ENCODE measurements at places on chromosomes 16 and 17. TPM values are rescaled to one million over a fixed set of nuclear protein-coding genes. Genes with fewer than 3 reads are reported as not detected.

The INPP5K gene
- total RNA-seq = 78.1 TPM

The HS3ST4 gene
- not detected for total RNA-seq

The TAT gene
- not detected for total RNA-seq

The SMIM5 gene
- 6.4 TPM for total RNA-seq

The CRYM gene
- 91.1 TPM for total RNA-seq

The SLC35G6 gene
- not detected for total RNA-seq

The COQ7 gene
- total RNA-seq = 19.6 TPM

The ITPRIPL2 gene
- total RNA-seq = 40.2 TPM

The TK2 gene
- total RNA-seq = 24.5 TPM

The ASGR1 gene
- total RNA-seq = 1.6 TPM

The KCNJ2 gene
- total RNA-seq = 10.7 TPM

The ENKD1 gene
- 12.3 TPM for total RNA-seq

The GPR142 gene
- not detected for total RNA-seq

The ZSCAN10 gene
- not detected for total RNA-seq

The SLC16A11 gene
- total RNA-seq = 3.4 TPM

The RNF43 gene
- 4.4 TPM for total RNA-seq

The KCNJ18 gene
- not detected for total RNA-seq

The TMIGD1 gene
- total RNA-seq = not detected

The RSKR gene
- 1.3 TPM for total RNA-seq

The MYH11 gene
- total RNA-seq = 89.0 TPM

The DNASE1L2 gene
- 0.83 TPM for total RNA-seq

The TOM1L2 gene
- 347 TPM for total RNA-seq

The TMEM238L gene
- not detected for total RNA-seq

Measured in right atrium auricular region (tissue), 2 donors.